CD4-positive, CD25-positive, alpha-beta regulatory T cell (primary cell): ENCODE measurements at places on chromosomes 4 and X. TPM values are rescaled to one million over a fixed set of nuclear protein-coding genes. Genes with fewer than 3 reads are reported as not detected.

Gene PSAPL1
- total RNA-seq = not detected

Gene SLC16A2
- total RNA-seq = 0.15 TPM

Gene USP17L19
- not detected for total RNA-seq

Gene GPR101
- not detected for total RNA-seq

DNA sequence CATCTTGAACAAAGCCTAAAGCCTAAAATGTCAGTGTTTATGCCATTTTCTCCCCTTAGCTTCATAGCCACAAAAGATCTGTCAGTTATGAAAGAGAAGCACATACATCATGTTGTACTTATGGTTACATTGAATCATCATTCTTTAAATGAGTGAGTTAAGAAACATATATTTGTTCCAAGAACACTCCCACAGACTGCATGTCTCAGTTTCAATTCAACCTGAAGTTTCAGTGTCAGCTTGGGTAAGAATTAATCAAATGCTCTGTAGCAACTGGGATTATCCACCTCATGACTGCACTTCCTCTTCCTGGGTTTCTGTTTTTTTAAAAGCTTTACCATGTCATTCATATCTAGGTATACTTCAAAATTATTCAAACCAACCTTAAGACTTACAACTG lies 3.9 kb upstream of the TMPRSS11B start:
- DNase-seq = no peak

- no peak for DNase-seq
Measured at GRCh38 chr4:84479663-84480062, 19.4 kb downstream of the NKX6-1 start.

Gene QRFPR
- total RNA-seq = not detected

Gene STK26
- 18.4 TPM for total RNA-seq

DNA sequence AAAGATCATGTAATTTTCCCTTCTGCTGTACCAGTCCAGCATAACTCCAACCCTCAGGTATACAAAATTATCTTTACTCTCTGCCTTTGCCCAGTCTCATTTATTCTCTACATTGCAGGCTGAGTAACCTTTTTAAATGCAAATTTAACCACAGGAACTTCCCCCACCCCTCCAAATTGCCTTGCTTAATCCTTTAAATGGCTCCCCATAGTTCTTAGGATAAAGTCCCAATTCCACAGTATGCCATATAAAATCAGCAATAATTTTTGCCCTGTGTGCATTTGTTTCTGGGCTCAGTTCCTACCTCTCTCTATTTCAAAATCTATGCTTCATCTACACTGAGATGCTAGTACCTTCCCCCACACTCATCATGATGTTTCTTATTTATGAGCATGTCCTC lies 879.7 kb downstream of the RPA4 start:
- DNase-seq = no peak

GRCh38 chr4:125243789-125244397 lies 70.9 kb upstream of the FAT4 start:
- DNase-seq = no peak

- no peak for DNase-seq
Measured at GRCh38 chr4:146548443-146548842, 26.7 kb upstream of the SLC10A7 start.

Gene JAKMIP1
- total RNA-seq = 39.7 TPM
